ENCODE measurements at places on chromosomes 5 and 9.

- no peak for DNase-seq
Observed at GRCh38 chr5:78792345-78793055, 143.9 kb upstream of the LHFPL2 start.

DNA sequence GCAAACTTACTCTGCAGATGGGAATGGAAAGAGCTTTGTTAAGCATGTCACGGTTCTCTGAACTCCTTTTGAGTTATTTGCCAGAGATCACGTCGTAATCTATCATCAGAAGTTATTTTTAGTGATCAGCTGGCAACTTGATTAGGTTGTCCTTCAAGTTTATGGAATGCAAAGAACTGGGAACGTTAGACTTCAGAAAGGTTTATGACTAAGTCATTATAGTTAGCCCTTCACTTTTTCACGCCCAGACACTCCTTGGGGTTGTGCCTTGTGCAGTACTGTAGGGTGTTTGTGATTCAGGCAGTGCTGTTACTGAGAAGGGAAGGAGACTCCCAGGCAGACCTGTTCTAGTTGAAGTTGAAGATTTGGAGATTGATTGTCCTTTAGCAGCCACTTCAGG, 26.8 kb upstream of the PHF2 start:
- no peak for DNase-seq

GRCh38 chr9:107312376-107313050, 29.4 kb downstream of the RAD23B start:
- DNase-seq = no peak

DNA sequence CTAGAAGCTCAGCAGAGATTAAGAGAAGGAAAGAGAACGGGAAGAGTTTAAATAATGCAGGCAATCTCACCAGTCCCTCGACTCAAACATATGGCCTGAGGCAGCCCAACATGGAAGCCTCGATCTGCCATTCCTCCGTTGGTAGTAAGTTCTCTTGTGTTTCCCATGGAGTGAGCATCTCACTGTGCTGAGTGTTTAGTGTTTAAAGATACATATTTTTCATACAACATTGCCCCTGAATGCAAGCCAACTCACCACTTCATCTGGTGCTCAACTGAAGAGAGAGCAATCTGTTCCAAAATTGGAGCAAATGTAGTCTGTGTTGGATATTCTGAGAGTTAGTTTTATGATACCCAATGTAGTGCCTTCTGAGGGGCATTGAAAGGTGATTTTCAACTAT, 171.5 kb upstream of the ATP10B start:
- no peak for DNase-seq

- no peak for DNase-seq
Observed at GRCh38 chr9:15714746-15715145, 161.9 kb downstream of the CCDC171 start.

Data from stimulated activated CD4-positive, alpha-beta T cell treated with anti-CD3 and anti-CD28 coated beads, Interleukin-4, amount 100 ng/mL, for 24 hours (primary cell).